ENCODE measurements at places on chromosomes 12 and 14. TPM values are rescaled to one million over a fixed set of nuclear protein-coding genes. Genes with fewer than 3 reads are reported as not detected.

Gene RDH12
- not detected for total RNA-seq

Gene CCDC196
- total RNA-seq, result not detected

Gene GPR68
- total RNA-seq, result not detected

Gene SOCS2
- total RNA-seq, result 13.3 TPM

Gene RDH16
- total RNA-seq, result 0.06 TPM

Gene GPRC5D
- total RNA-seq, result not detected

Gene LMNTD1
- not detected for total RNA-seq

Gene ETFBKMT
- total RNA-seq, result 1.0 TPM

Gene KRT4
- not detected for total RNA-seq

Gene PSMD9
- total RNA-seq, result 32.3 TPM

Gene TAS2R31
- 2.7 TPM for total RNA-seq

Gene CLEC14A
- 21.9 TPM for total RNA-seq
